ENCODE measurements at places on chromosomes 5 and 9. TPM values are rescaled to one million over a fixed set of nuclear protein-coding genes. Genes with fewer than 3 reads are reported as not detected.

FBXL7 gene
- polyA plus RNA-seq: 5.0 TPM

GRXCR2 gene
- polyA plus RNA-seq: not detected

IL7R gene
- polyA plus RNA-seq: not detected

SOX30 gene
- polyA plus RNA-seq: 0.43 TPM

IL9 gene
- polyA plus RNA-seq: not detected

RANBP3L gene
- polyA plus RNA-seq: not detected

EGFL7 gene
- 38.2 TPM for polyA plus RNA-seq

C6 gene
- not detected for polyA plus RNA-seq

LVRN gene
- 0.31 TPM for polyA plus RNA-seq

SCGB3A2 gene
- polyA plus RNA-seq: 256 TPM

FAM221B gene
- 0.09 TPM for polyA plus RNA-seq
